ENCODE measurements at places on chromosomes 13 and 19.

- DNase-seq = no peak
Observed at GRCh38 chr19:16034958-16035560, 41.2 kb upstream of the TPM4 start.

DNA sequence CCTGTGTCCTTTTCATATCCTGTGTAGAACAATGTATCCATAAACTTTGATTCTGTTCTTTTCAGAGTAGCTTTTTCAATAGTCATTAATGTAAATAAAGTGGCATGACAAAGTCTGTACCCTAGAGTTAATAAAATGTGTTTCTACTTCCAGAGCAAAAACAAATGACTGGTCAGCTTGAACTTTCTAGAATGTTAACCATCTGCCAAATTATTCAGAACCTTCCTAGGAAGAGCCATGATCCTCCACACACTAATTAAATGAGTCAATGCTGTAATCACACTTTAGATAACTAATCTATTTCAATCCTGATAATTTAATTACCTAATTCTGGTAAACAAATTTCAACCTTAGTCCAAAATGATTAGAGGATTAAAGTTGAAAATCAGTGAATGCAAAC, 73.2 kb downstream of the DIAPH3 start:
- DNase-seq = no peak

GRCh38 chr13:90594681-90595080, 752.8 kb upstream of the MIR17HG start:
- no peak for DNase-seq

- no peak for DNase-seq
Observed at GRCh38 chr13:64276232-64276631, 2860.6 kb upstream of the PCDH20 start.

DNA sequence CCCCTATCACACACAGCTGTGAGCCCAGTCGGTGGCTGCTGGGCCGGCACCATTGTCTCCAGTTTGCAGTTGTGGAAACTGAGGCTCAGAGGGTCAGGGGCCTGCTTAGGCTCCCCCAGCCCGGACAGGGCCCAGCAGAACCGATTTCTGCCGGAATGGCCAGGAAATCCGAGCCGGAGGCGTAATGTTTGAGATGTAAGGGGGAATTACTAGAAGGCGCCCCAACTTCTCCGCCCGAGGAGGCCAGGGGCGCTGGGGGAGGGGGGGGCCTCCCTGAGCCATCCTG, 962 bp downstream of the KISS1R start:
- no peak for DNase-seq

DNA sequence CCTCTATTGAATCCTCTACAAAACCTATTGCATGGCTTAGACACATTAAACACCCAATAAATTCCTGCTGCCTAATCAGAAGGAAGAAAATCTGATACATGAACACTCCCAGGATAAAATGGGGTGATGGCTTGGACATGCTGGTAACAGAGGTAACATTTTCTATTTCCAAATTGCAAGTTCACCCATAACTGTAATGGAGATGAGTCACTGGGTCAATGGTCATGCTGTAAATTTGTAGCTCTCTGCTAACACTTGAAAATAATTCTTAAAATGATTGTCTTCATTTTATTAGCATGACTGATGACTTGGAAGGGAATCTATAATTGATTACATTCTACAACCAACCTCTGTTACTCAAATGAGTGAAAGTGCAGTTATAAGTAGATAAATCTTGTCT, 434.1 kb downstream of the FGF14 start:
- DNase-seq = no peak

GRCh38 chr13:36509369-36509768, 77.1 kb downstream of the CCNA1 start:
- DNase-seq = no peak

GRCh38 chr13:34357435-34358232, 539.7 kb downstream of the RFC3 start:
- DNase-seq = no peak

- DNase-seq = no peak
Observed at GRCh38 chr19:50178859-50179537, 15.9 kb upstream of the IZUMO2 start.

GRCh38 chr13:65966991-65967451, 1263.1 kb downstream of the PCDH9 start:
- no peak for DNase-seq

GRCh38 chr13:76019421-76020044, 383.4 kb downstream of the LMO7 start:
- DNase-seq = peak; percentile 54

- DNase-seq = no peak
Observed at GRCh38 chr13:97977982-97978381, 24.5 kb downstream of the IPO5 start.

DNA sequence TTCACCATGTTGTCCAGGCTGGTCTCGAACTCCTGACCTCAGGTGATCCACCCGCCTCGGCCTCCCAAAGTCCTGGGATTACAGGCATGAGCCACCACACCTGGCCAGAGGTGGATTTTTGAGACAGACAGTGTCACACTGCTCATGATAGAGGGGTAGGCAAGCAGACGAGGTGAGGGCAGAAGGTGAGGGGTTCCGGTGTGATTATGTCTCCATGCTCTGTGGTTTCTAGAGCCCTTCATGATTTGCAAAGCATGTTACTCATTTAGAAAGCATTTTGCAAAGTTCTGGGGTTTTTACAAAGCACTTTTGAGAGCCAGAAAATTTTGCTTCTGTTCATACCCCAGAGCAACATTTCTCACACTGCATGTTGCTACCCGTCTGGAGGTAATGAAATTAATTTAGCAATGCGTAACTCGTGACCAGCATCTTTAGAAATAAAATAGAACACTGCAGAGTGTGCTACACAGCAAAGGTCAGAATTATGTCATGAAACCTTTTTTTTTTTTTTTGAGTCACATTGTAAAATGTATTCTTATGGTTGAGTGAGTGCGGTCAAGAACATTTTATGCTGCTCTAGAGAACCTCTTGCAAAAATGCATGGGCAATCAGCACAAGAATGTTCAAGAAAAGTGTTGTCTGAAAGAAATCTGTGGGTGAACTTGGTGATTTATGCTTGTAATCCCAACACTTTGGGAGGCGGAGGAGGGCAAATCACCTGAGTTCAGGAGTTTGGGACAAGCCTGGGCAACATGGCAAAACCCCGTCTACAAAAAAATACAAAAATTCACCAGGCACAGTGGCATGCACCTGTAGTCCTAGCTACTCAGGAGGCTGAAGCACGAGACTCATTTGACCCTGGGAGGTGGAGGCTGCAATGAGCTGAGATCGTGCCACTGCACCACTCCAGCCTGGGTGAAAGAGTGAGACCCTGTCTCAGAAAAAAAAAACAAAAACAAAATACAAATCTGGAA, 58.0 kb downstream of the MAP4K1 start:
- DNase-seq = no peak

GRCh38 chr19:4014541-4015491, 7.3 kb downstream of the PIAS4 start:
- DNase-seq = no peak

GRCh38 chr13:32471187-32471922, 43.4 kb upstream of the N4BP2L1 start:
- no peak for DNase-seq

- DNase-seq = peak; percentile 53
Observed at GRCh38 chr19:1471010-1471514, 8.0 kb downstream of the C19orf25 start.

- DNase-seq = no peak
Observed at GRCh38 chr13:23554000-23554399, 16.2 kb upstream of the TNFRSF19 start.

DNA sequence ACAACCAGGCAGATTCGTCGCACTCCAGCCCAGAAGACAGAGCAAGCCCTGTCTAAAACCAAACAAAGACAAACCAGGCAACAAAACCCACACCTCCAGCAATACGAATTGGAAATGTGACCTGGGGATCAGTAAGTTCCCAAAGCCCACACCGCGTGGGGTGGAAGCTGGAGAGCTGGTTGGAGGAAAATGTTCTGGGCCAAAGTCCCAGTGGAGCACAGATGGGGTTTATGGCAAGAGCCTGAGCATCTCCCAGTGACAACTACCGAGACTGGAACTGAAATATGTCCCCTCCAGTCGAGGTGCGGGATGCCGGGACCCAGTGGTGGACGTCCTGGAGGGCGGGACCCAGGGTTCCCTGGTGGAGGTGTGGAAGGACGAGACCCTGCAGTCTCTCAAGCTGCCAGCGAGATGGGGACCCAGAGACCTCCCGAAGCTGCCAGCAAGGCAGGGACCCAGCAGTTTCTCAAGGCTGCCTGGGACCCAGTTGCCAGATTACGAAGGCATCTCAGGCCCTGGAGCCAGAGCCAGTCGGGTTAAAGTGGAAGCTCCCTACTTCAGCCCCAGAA, 22.4 kb upstream of the CPAMD8 start:
- DNase-seq = no peak

GRCh38 chr19:7987114-7987768, 18.2 kb downstream of the ELAVL1 start:
- no peak for DNase-seq

DNA sequence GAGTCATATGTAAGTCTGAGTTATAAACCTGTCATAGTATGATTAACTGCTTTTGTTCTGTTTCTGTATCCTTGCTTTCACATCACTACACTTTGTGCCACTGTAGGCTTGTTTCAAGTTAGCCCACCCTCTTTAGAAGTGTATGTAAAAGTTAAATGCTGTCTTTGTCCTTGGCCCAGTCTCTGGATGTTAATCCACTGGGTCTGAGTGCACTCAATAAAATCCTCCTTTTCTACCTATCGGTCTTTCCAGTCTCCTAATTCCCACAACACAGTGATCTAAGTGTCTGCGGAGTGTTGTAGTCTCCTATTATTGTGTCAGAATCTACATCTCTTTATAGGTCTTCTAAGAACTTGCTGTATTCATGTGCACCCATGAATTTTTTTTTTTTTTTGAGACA, 14.1 kb downstream of the ZNF429 start:
- no peak for DNase-seq

- DNase-seq = no peak
Observed at GRCh38 chr19:7779631-7780486, 16.8 kb downstream of the CLEC4M start.

DNA sequence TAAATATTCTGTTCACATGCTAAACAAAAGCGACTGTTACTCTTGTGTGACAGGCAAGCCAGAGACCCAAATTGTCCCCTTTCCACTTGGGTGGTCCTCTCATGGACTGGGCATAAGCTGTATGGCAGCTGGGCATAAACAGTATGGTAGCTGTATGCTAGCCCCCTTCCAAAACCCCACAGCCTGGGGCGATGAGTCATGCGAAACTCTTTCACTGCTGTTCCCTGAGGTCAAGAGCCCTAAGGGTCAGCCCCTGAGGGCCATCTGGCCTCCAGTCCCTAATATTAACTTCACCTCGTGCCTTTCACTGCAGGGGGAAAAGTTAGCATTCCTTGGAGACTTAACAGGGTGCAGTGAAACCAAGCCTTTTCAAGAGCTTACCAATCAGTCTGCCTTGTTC, 45.6 kb upstream of the ZNF562 start:
- no peak for DNase-seq

DNA sequence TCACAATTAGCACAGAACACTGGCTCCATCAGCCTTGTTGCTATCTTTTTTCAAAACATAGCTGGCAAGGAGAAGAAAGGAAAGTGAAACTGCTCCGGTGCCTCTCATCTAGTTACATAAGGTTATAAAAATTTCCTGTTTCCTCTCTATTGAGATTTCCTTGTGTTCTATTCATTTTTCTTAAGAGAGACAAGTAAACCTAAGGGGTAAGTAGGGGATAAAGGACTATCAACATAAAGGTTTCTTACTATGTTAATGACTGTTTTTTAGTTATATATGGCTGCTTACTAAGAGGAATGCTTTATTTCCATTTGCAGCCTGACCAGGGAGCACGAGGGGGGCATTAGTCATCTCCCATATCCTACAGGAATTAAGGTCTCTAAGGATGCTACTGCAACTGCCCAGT, 73.2 kb upstream of the MLNR start:
- DNase-seq = no peak

GRCh38 chr13:41370736-41371135, 59.7 kb downstream of the NAA16 start:
- no peak for DNase-seq

DNA sequence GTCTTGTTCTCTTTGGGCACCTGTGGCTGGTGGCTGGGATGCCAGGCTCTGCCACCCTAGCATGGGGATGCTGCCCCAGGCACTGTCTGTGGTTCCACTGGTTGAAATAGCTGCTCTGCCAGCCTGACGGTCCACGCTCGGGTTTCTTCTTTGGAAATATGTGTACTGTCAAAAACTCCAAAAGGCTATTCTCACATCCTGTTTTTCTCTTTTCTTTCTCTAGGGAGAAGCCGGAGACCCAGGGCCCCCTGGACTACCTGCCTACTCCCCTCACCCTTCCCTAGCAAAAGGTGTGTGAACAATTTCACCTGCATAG, 115.0 kb downstream of the RAB20 start:
- DNase-seq = no peak

DNA sequence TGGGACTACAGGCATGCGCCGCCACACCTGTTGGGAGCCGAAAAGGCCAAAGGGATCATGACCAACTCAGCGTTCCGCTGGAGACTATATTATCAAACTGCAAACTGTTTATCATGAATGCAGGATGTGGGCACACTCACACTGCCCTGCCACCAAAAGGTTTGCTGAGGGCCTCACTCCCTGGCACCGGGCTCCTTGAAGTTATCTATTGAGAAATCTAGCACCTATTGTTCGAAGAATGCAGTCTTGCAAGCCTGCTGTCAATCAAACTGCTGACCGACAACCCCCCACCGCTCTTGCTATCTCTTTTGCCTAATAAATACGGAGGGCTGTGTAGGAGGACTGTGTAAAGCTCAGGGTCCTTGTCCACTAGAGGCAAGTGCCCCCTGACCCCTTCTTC, 5.2 kb upstream of the ZNF836 start:
- DNase-seq = no peak

DNA sequence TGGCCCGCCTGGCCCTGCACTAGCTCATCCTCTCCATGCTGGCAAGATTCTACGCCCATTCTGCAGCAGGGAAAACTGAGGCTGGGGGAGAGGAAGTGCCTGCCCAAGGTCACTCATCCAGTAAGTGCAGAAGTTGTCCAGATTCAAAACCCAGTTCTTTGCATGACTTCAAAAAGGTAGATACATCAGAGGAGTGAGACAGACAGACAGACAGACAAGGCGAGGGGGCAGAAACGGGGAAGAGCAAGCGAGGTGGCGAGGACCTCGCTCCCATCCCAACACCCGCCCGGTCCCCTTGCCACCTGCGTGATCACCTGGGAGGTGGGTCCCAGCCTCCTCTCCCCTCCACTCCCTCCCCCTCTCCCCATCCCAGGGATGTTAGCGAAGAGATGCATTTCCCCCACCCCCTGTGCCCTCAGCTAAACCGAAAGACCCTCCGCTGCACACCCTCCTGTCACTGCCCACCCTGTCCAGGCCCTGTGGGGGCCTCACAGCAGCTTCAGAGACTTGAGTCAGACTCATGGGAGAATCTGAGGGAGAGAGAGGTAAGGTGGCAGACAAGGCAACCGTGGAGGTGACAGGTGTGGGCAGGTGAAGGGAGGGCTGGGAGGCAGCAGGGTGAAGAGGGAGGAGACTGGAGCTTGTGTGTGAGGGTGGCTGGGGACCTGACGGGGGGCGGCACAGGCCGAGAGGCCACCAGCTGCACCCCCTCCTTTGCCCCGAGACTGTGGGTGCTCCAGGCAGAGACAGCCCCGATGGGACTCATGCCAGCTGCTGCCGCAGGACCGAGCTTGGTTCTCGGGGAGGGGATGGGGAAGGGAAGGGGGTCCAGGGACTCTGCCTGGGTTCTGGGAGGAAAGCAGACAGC, 18.9 kb downstream of the LRRC4B start:
- no peak for DNase-seq

- no peak for DNase-seq
Observed at GRCh38 chr13:87052731-87053130, 618.4 kb upstream of the SLITRK5 start.
